Suppressor macrophage treated with lipopolysaccharide for 1 hour (primary cell): ENCODE measurements at places on chromosomes 5 and 9.

- DNase-seq = no peak
These were observed 63.4 kb downstream of the BARX1 start for GRCh38 chr9:93891549-93892310.

- DNase-seq = peak; percentile 80
These were observed 146.5 kb downstream of the LPAR1 start for GRCh38 chr9:110891760-110892159.

GRCh38 chr5:126438868-126439267 is 15.7 kb downstream of the GRAMD2B start:
- DNase-seq = no peak

GRCh38 chr9:120942186-120943001 is 15.8 kb upstream of the TRAF1 start:
- no peak for DNase-seq

- no peak for DNase-seq
These were observed 257.7 kb downstream of the EPB41L4A start for GRCh38 chr5:112161392-112161748.

DNA sequence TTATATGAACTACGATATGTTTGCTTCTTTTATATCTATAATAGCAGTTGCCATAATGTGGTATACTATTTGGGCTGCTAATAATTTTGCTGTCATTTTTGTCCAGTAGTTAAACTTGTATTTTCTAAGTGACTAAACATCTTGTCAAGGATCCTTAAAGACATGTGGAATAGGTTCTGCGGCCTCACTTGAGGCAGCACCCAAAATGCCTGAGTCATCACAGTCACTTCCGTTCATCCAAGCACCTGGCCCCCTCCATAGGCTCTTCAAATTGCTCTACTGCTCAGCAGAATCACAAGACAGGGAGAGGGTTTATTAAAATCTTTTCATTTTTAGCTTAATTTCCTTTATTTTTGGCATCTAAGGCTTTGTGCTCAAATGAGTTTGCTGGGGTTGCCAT is 259.1 kb downstream of the AOPEP start:
- no peak for DNase-seq

DNA sequence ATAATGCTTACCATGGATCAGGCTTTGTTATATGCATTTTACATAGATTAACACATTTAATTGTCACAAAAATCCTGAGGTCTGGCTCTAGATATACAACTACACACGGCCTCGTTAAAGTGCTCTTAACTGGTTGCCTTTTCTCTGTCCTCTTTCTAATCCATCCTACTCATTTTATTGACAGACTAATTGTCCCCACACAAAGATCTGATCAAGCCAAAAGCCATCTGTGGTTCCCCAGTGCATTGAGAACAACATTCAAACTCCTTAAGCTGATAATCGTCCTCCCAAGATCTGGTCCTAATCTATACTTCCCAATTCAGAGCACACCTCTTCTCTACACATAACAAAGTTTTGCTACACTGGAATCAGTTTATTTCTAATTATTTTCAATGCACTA is 23.9 kb upstream of the PPP2R2B start:
- no peak for DNase-seq

DNA sequence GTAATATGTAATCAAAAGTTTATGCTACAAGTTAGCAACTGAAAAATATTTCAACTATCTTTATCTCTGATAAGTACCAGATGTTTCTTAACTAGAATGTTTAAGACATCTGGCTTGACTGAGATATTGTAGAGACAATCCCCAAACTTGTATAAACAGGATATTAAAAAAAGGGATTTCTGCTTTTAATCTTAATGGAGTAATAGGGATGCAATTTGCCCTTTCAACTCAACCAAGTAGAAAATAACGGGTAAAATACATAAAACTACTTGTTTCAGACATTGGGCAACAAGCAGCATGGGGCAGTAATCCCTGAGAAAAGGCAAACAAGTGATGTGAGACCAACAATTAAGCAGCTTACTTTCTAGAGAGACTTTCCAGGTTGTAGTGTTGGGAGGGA is 9.4 kb upstream of the ADAMTS12 start:
- no peak for DNase-seq

- peak; percentile 54 for DNase-seq
These were observed 51.3 kb downstream of the ARHGEF37 start for GRCh38 chr5:149632311-149633251.

DNA sequence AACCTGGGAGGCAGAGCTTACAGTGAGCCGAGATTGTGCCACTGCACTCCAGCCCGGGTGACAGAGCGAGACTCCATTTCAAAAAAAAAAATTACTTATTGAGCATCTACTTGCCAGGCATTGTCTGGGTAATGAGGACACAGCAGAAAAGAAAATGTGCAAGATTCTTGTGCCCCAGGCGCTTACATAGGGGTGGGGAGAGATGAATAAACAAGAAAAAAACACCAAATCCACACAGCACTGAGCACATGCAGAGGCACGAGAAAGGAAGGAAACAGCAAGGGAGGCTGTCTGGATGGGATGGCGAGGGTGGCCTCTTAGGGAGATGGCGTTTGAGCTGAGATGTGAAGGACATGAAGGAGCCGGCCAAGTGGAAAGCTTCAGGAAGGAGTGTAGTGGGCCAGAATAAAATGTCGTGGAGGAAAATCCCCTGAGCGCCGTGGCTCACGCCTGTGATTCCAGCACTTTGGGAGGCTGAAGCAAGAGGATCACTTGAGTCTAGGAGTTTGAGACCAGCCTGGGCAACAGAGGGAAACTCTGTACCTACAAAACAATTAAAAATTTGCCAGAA is 13.9 kb downstream of the DYNC2I2 start:
- DNase-seq = no peak

DNA sequence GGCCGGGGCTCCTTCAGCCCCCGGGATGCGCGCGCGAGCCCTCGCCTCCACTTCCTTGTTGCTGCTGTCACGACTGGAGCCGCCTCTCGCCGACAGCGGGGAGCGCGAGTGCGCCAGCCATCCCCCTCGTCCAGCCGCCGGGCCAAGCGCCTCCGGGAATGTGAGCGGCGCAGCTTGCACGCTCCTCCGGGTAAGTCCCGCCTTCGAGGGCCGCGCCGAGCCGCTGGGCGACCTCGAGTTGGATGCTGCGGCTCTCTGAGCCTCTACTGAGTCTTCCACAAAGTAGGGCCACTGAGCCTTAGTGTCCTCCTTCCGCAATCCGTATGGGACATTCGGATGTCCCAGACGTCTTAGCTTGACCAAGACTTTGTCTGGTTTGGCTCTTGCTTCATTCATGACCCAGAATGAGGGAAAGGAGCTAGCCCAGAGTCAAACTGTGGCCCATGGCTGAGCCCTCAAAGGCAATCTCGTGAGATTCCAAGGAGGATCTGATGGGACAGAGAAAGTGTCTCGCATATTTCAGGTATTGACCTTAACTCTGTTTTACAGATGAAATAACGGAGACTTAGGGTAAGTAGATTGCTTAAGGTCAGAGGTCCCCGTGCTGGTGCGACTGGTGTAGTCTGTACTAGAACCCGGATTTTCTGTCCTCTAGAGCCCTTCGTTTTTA is 586 bp downstream of the HMGXB3 start:
- peak; percentile 71 for DNase-seq

GRCh38 chr9:127330501-127330900 is 65.9 kb downstream of the GARNL3 start:
- DNase-seq = no peak

GRCh38 chr9:131028221-131028884 is 19.4 kb downstream of the LAMC3 start:
- DNase-seq = no peak

- DNase-seq = no peak
These were observed 86.6 kb downstream of the APBA1 start for GRCh38 chr9:69585571-69585970.

GRCh38 chr5:149089796-149090195 is 26.9 kb upstream of the SH3TC2 start:
- peak; percentile 60 for DNase-seq

DNA sequence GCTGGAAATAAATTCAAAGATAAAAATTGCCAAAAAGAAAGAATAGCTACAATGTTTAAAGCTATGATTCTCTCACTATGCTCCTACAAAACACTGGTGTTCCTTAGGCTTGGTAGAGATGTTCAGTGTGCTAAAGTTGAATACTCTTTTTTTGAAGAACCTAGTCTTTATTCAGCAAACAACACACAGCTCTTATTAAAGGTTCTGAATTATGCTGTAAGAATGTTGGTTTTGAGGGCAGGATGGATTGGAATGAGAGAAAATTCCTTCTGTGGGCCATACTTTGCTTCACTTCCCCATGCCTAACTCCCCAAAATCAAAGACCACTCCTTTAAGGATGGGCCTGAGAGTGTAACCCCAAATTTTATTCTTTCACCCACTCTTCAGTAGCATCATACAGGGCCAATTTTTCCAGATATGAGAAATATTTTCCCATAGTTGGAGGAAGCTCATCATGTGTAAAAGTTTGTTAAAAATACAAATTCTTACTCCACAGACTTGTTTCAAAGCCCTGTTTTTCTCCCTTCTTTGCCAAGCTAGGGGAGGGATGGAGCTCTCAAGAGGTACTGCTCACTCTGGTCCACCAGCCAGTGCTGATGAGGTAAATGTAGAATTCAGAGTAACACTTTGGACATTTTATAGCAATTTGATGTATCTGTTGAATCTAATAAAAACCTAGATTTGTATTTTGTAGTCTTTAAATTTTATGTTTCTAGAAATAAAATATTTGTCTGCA is 99.3 kb downstream of the GDNF start:
- no peak for DNase-seq

DNA sequence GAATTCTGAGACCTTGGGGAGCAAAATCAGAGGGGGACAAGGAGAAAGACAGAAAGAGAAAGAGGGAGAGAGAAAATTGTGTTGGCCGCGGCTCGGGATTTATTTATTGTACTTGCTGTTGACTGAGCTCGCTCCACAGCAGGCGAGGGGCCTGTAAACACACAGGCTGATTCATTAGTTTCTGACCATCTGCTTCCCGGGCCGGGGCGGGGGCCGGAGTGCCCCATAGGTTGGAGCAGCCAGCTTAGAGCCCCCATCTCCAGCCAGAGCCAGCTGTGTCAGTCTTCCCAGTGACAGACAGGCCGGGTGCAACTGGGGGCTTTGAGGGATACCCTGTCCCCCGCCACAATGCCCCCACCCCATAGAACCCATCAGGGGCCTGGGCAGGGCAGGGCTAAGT is 30.9 kb downstream of the NTNG2 start:
- no peak for DNase-seq

GRCh38 chr9:113837334-113837733 is 38.8 kb upstream of the ZNF618 start:
- DNase-seq = no peak

DNA sequence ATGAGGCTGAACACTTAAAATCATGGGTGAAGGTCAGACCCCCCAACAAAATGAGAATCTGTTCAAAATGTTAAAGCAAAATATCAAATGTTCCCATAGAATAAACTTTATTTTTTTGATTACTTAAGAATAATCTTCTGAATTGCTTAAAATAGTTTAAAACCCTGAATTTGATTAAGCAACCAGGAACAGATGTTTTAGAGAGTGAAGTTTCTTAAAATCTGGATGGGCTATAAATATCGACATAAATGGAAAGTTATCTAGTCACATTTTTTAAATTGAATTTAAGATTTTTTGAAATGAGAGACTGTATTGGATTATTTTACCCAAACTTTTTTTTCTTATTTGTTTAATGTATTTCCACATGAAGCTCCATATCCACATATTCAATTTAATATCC is 98.5 kb downstream of the ADAMTS12 start:
- DNase-seq = no peak

DNA sequence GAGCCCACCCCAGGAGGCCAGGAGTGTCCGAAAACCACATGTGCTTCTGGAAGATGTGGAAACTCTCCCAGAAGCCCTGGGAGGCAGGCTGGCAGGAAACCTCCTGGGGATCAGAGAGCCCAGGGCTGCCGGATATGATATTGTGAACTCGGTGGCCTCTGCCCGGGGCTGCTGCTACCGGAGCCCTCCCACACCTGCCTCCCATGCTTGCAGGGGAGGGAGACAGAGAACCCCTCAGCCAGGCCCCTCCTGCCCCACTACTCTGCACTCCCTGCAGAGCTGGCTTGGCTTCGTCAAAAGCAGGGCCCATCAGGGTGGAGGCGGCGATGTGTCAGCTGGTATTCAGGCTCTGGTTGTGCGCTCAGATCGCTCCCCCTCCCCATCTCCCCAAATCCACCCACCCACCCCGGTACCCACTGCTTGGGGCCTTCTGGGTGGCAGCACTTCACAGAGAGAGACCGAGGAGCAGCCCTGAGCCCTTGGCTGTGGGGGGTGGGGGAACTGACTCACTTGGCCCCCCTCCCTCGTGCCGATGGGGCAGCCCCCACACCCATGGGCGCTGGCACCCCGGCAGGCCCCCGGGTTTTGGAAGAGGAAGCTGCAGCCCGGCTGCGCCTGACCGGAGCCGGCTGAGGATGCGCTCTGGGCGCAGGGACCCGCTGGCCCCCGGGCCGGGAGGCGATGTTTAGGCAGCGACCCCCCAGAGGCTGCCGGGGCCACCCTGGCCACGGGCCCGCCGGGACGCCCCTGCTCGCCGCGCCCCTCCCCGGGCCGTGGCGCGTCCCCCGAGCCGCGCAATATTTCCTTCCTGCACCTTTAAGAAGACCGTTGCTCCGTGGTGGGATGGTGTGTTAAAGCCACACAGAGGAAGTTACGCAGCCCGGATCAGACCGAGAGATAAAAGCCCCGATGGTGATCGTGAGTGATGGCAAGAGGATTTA is 786 bp upstream of the NTNG2 start:
- peak; percentile 72 for DNase-seq

DNA sequence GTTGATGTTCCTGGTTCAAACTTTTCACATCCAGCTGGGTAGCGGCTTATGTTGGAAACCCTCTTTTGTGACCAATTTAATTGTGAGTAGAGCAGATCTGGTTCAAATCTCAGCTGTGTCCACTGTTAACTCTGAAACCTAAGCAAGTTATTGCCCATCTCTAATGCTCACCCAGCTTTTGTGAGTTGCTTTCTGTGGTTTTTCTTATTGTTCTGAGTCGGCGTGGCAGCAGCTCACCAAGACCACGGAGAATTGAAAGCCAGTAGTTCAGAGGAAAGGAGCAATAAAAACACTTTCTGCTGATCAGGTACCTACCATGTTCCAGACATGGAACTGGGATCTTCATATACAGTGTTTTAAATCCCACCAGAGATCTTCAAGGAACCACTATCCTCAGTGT is 114.4 kb downstream of the DOCK2 start:
- no peak for DNase-seq

- no peak for DNase-seq
These were observed 7.1 kb upstream of the FAF2 start for GRCh38 chr5:176440927-176441706.

- DNase-seq = peak; percentile 80
These were observed 54.1 kb downstream of the ARHGEF37 start for GRCh38 chr5:149635394-149635793.

DNA sequence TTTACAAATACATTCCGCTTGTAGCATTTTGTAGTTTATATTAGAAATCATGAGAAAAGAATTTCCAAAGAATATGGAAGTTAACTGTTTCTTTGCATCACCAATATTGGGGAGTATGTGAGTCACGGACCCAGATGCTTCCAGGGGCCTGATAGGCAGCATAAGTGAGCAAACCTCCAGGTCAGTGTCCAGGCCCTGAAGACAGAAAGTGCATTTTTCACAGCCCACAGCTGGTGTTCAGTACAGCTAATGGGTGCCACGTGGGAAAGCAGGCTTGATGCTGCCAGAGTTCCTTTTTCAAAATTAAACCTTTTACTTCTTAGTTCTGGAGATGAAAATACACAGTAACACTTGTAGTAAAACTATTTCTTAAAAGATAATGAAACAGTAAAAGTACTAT is 454.4 kb upstream of the ACTBL2 start:
- no peak for DNase-seq
